ENCODE measurements at places on chromosomes 11 and 22.

DNA sequence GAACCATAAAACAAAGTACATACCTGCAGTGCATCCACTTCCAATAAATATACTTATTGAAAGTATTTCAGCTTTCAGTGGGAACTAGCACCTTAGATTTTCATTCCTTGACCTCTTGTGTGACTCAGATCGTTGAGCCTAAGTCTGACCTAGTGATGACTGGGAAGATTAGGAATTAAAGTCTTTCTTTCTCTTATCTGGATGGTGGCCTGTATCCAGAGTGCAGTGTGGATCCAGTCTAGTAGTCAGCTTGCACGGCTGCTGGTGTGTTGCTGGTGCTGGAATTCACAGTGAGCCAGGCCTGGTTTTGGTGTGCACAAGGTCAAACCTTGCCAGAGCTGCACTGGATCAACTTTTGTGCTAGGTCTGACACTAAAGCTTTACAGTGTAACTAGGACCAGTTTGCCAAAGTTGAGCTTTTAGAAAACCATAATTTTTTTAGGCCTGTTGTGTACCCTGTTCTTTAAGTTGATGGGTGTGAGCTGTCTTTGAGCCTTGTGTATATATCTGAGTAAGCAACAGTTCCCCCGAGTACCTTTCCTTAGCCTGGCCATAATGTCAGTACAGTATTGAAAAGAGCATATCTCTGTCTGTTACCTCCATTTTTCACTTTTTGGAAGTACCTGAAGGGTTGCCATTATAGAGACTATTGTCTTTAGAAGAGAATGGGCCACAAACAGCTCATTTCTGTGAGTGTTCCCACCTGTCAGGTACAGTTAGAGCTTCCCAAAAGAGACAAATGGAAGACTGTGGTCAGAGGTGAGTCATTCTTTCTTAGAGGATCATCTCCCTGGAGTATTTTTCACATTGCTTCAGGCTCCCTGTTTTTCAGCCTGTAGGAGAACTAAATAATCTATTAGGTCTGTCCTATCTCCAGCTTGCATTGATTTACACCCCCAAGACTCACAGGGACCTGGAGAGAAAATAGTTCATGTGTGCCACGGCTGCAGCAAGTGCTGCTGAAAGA lies 89.8 kb downstream of the ALX4 start:
- no peak for DNase-seq

- no peak for DNase-seq
Observed at GRCh38 chr11:68950270-68950669, 30.5 kb downstream of the MRGPRD start.

DNA sequence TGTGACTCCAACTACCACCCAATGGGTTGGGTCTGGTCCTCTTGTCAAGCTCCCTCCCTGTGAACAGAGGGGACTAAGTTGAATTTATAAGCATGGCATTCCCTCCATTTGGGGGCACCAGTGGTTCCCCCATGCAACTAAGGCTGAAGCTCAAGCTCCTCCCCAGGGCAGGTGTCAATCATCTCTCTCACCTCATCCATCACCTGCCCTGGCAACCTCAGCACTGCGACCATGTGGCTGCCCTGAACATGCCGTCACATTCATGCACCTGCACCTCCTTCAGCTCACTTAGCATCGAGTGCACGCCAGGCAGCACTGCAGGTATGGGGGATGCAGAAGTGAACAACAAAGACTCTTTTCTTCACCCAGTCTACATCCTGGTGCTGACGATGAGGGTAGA lies 799.3 kb downstream of the TBC1D22A start:
- no peak for DNase-seq

GRCh38 chr11:46930089-46930488 lies 6.5 kb upstream of the CSTPP1 start:
- DNase-seq: no peak

DNA sequence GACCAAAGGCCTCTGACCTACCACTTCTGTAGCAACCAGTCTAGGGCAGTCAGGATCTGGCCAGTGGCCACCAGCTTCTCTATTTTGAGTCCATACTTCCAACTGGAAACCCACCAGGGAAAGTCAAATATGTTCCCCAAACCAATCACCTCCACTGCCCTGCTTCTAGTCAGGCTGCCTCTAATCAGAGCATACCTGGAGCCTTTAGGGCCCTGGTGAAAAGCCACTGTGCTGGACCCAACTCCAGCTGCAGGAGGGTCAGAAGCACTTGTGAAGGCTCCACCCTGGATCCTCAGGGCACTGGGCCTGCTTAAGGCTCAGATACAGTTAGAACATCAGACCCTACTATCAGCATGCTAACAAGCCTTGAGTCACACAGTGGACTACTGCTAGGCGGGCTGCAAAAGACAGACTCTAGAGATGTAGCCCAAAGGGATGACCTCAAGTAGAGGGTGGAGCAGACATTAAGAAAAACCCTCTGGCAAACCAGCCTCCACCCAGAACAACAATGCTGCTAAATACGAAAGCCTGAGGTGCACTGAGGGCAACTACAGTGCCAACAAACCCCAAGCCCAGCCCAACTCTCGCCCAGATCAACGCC lies 69.2 kb downstream of the DGCR2 start:
- DNase-seq: no peak

DNA sequence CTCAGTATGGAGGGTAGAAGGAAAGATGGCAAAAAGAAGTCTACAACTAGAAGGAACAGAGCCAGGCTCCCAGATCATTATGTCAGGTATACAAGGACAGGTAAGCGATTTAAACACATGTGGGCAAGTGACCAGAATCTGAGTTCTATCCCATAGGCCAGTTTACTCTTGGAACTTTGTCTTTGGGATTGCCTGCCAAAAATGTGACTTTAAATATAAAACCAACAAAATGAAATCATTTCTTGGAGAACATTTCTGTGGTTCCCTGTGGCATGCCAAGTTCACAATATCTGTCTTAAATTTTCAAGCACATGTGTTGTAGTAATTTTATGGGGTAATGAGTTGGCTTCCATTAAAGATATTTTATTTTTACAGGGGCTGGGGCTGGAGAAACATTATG lies 141.0 kb downstream of the SLC17A6 start:
- DNase-seq: no peak

DNA sequence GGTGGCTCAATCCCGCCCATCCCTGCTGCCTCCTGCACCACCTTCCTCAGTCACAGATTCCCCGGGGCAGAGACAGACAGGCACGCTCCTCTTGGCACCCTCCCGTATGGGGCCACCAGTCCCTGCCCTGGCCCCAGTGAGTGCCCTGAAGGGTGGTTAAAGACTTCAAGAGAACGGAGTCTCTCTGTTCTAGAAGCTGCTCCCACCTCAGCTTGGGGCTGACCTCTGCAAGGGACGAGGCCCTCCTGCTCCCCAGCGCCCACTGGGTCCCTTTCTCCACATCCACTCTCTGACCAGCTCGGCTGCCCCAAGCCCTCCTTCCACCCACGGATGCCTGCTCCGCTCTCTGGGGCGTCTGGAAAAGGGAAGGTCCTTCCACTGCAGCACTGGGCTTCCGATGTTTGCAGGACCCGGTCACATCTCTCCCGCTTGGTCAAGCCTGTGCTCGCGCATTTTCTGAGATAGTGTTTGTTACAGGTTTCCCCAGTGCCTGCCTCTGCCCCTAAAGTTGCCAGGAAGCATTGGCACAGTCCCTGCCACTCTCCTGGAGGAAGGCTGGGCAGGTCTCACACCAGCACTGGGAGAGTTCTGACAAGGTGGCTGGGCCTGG lies 1487.9 kb downstream of the TBC1D22A start:
- no peak for DNase-seq

- DNase-seq: no peak
Observed at GRCh38 chr11:8527939-8528338, 66.1 kb downstream of the STK33 start.

Data from activated CD4-positive, alpha-beta T cell treated with anti-CD3 and anti-CD28 coated beads, Interleukin-2, amount 50 U/mL, for 4 hours (primary cell).